ENCODE measurements at places on chromosomes 2 and 18.

- DNase-seq: no peak
These were observed 511.5 kb downstream of the CNTNAP5 start for GRCh38 chr2:124536591-124536990.

DNA sequence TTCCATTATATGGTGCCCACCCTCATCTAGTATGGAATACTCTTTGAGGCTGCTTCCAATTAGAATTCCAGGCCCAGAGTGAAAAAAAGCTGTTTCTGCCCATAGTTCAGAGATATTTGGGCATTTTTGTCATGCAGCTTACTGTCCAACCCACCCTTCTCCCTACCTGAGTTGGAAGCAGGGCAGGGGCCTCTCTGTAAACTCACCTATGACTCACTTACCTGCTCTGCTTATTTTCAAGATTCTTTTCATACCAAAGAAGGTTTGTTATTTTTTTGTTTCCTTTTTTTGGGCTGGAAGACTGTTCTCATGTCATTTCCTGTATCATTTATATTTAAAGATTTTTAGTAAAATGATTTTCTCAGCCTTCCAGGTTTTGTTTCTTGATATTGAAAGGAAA, 38.4 kb upstream of the PPP1R1C start:
- no peak for DNase-seq

DNA sequence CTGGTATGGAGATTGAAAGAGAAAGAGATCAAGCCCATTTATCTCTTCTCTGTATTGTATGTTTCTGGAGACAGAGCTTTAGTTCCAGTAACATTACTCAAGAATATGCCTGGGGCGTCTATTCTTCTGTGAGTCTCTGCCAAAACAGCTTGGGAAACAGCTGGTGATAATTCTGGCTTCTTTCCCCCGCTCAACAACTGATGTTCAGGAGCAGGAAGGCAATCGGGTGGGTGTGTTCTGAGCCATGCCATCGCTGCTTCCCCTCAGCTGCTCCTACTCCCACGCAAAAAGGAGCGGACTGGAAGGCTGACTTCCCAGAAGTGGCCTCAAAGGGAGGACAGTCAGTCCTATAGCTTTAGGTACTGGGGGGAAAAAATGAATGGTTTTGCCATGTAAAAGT, 695.1 kb downstream of the PLCL1 start:
- no peak for DNase-seq

DNA sequence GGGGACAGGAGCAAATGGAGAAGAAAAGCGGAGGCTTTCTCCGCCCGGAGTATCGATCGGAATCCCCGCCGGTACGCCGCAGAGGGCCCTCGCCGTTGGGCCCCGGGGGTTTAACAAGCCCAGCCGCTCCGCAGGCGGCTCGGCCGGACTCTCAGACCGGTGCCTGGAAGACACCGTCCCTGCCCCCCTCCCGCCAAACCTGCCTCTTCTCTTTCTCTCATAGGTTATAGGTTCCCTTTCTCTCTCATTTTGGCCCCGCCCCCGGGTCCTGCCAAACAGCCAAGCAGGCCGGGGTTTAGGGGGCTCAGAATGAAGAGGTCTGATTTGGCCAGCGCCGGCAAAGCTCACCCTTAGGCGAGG, 4.4 kb downstream of the ONECUT2 start:
- no peak for DNase-seq

DNA sequence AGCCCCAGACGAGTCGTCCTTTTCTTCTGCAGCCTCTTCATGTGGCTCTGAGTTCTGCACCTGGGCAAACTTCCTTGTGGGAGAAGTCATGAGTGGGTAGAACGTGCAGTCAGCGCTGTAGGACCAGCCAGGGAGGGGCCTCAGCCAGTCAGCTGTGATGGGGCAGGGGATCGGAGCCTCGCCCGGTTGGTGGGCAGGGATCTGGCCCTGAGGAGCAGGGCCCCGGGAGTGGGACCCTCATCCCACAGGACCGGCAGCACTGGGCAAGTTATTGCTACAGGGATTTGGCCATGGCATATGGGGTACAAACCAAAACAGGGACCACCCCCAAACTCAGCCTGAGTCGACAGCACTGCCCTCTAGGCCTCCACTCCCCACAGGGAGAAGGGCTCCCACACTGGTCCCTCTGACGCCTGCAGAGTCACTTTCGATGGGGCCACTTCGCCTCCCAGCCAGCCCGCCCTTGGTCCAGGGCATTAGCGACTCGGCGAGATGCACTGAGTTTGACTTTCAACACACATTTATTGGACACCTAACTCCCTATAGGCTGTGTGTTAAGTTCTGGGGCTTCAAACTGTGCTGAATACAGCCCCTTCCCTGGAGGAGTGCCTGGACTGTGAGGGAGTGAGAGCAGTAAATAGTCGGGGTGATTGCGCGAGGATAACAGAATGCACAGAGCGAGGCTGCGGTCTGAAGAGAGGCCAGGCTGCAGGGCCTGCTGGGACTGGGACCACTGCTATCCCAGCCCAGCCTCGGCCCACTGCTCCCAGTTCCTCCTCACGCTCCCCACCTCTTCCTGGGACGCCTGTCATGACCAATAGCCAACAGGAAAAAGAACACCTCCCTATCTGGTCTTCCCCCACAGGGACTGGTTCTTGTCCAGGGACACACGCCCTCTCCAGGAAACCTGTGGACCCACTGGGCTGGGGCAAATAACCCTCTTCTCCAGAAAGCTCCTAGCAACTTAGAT, 55.9 kb downstream of the SDC1 start:
- DNase-seq: no peak

GRCh38 chr18:22324191-22325131, 93.3 kb downstream of the CTAGE1 start:
- DNase-seq: no peak

GRCh38 chr18:55592572-55592971, 4.6 kb upstream of the TCF4 start:
- DNase-seq: no peak

GRCh38 chr2:151161821-151162551, 99.7 kb downstream of the RBM43 start:
- no peak for DNase-seq

DNA sequence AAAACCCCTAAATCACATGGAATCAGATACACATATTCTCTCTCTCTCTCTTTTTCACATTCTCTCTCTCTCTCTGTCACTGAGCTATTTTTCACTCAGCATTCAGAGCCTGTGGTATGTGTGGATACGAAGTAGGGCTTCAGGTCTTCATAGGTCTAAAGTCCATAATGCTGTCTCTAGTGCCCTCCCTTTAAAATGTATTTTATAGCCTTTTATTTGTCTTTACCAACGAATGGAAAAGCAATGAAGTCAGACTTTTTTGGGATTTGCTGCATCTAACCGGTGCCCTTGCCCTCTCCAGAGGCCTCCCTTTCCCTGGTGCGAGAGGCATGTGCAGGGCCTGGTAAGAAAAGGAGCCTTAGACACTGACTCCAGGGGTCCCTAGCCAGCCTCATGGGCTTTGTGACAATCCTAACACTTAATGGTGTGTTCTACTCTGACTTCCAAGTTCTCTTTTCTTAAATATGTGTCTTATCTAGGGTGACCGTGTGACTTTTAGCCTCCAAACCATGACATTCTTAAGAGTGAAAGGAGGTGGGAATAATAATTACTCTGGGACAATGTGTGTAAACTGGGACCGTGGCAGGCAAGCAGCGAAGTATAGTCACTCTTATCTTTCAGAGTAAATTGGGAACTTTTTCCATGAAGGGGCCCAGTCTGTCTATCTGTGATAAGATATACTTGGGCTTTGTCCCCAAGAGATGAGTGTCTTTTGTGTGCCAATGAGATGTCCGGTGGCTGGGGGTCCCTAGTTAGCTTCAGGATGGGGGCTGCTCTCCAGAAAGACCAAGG, 101.1 kb downstream of the B3GNT2 start:
- no peak for DNase-seq

DNA sequence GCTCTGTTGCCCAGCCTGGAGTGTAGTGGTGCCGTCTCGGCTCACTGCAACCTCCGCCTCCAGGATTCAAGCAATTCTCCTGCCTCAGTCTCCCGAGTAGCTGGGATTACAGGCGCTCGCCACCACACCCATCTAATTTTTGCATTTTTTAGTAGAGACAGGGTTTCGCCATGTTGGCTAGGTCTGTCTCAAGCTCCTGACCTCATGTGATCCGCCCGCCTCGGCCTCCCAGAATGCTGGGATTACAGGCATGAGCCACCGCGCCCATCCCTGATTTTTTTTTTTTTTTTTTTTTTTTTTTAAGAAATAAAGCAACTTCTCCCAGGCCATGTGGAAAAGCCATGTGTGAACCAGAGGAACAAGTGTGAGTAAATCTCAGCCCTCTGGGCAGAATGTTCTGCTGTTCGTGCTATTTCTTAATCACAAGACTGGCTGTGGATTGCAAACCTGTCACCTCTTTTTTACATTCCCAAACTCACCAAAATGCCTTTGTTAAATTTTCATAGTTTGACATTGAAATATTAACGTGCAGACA, 6.4 kb upstream of the SH3BP4 start:
- no peak for DNase-seq

DNA sequence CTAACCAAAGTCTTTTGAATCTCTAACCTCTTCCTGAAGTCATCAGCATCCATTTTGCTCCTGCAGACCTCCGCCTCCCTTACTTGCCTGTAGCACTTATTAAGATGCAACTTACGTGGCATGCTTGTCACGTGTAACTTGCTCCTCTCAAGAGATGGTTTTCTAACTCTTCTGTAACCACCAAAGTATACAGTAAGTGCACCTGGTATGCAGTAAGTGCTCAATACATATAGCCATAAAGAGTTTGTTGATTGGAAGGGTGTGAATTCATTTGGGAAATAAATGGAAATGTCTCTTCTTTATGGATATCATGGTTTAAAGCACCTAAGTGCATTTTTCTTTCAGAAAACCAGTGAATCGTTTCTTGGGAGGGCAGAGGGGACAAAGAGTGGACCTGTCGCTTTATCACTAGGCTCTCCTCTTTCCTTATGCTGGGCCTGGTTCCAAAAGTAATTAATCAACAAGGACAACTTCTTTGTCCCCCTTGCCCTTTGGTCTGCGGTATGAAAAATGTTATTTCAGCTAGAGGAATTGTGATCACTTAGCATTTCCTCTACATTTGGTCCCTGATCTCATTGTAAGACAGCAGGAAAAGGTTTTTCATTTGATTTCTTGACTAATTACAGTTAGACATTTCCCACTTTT, 370.0 kb upstream of the SPRED2 start:
- no peak for DNase-seq

GRCh38 chr2:120745420-120746111, 9.9 kb downstream of the GLI2 start:
- no peak for DNase-seq

- DNase-seq: no peak
These were observed 26.1 kb upstream of the FAM237A start for GRCh38 chr2:206616151-206616550.

Measured in HCT116 (cell line).